KG1 (cell line): ENCODE measurements at places on chromosomes 3 and 15.
A peak's percentile ranks its signal among the peaks of the same experiment; 100 is the strongest.

DNA sequence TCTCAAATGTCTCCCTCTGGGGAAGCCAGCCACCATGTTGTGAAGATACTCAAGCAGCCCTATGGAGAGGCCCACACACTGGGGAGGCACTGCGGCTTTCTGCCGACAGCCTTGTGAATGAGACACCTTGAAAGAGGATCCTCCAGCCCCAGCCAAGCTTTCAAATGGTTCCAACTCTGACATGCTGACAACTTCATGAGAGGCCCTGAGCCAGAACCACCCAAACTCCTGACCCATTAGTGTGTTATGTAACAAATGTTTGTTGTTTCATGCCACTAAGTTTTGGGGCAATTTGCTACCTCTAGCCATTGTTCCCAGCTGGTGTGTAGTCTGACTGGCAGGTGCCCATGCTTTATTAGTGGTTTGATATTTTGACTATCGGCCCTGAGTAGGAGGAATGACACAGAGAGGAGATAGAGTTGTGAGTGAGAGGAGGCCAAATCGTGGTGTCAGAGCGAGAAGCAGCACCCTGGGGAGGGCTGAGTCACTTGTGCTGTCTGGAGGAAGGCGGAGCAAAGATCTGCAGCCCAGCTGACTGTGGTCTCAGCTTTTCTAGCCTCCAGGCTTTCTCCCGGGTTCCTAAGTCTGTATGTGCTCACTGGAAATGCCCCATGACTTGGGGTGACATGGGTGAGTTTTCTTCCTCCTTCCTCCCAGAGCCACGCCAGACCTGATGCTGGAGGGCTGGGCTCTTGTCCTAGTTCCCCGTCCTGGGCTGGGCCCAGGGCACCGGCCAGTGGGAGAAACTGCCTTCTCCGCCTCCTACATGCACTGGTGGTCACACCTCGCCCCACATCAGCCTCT is 56.7 kb upstream of the BLM start:
- no peak for DNase-seq

- DNase-seq: no peak
These were observed 396.6 kb downstream of the RBMS3 start for GRCh38 chr3:29677421-29677820.

DNA sequence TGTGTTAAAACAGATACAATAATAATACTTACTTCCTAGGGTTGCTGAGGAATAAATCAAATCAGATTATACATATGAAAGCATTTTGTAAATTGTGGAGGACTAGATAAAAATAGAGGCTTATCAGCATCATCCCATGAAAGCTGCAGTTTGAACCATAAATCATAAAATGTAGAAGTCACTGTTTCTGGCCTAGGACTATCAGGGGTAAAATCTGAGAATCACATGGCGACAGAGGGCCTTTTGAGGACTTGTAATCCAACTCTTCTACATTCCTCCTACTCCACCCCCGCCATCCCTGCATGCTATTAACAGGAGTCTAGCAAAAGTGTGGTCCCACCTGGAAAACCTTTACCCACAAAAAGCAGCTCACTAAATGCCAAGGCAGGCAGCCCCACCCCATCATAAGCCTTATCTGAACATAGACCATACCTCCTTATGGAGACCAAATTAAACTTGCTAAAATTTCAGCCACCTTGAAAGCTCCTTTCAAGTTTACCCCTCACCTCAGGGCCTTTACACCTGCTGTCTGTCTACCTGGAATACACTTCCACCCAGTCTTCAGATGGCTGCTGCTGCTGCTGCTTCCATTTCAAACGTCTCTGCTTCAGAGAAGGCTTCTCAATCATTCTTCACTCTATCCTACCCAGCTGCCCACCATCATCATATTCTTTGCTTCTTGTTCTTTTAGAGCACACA is 11.5 kb downstream of the MB21D2 start:
- no peak for DNase-seq

DNA sequence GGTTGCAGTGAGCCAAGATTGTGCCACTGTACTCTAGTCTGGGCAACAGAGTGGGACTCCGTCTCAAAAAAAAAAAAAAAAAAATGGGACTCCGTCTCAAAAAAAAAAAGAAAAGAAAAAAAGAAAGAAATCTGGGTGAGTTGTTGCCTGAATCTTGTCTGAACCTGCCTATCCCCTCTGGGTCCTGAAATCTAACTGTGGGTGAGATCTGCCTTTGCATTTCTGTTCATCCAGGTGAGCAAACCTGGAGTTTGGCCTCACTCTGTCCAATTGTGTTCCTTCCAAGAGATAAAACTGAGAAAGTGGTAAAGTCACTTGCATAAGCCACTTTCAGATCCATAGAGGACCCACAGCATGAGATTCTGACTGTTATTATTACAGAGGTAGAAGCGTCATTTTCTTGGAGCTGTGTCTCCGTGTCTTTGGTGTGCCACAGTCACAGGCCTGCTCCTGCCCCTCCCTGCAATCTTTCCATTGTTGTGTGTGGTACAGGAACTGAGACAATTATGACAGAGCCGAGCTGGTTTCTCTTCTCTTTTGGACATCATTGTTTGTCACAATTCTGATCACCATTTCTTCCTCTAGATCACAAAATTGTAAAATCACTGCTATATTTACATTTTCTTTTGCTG is 235.9 kb downstream of the LPP start:
- no peak for DNase-seq

GRCh38 chr3:105448338-105448982 is 81.8 kb downstream of the ALCAM start:
- no peak for DNase-seq

DNA sequence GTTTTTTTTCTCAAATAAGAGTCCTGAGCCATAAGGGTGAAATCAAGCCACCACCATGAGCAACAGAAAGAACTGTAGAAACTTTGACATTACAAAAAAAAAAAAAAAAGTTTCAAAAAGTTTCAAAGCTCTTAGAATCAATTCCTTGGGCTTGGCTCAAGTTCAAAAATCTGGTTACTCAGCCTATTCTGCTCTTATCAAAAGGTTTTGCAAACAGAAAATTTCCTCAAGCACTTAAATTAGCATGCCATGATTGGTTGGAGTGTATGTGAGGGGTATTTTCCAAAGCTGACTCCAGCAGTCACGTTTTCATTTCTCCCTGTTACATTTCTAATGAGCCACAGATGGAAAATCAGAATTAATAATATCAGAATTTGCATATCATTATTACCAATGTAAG is 12.1 kb upstream of the PEX5L start:
- DNase-seq: no peak

DNA sequence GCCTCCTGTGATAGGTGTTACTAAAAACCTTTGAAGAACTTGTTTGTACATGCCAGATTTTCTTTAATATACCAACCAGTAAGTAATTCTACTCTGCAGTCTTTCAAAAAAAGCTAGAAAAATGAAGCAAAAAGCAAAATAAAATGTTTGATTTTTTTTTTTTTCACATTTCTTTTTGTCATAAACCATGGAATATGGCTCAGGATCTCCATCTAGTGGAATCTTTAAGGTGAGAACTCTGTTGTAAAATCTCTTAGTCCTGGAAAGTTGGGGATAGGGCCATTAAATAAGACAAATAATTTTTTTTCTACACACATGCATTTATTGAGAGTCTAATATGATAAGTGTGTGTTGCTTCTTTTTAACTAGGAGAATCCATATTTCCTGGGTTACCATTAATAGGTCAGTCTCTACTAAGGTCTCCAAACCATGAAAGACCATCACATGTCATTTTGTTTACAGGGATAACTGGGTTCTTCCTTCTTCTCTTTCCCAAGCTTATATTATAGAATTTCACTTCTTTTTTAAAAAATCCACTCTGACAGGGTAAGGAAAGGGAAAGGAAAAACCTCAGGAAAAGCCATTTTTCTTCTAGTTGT is 84.6 kb downstream of the SLC9A9 start:
- no peak for DNase-seq

GRCh38 chr3:58868097-58868779 is 181.6 kb downstream of the CFAP20DC start:
- peak; percentile 25 for DNase-seq

DNA sequence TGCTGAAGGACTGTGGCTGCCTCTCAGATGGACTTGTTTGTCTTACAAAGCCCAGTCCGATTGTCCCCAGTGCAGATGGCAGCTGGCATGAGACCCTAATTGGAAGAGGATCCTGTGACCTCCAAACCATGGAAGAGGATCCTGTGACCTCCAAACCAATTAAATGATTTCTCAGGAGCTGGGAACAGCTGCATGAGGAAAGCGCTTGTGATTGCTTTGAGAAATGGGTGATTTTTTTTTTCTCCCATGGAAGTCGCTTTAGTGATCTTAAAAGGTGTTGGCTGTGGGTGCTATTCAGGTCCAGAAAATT is 68.4 kb upstream of the LARS2 start:
- DNase-seq: no peak

DNA sequence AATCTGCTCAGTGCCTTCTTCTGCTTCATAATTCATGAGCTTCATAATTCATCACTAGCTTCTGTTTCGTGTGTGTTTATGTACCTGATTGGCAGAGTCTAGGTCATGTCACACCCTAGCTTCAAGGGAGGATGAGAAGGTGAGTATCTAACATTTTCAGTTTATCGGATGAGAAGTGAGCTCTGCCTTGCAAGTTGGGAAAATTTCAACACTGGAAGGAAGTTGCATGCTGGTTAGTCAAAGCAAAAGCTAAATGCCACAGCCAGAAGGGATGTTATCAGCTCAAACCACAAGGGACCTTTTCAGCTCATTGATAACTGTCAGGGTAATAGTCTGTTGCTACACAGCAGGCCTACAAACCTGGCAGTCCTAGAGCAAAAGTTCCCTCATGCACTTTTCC is 7.3 kb upstream of the TNFSF10 start:
- no peak for DNase-seq

DNA sequence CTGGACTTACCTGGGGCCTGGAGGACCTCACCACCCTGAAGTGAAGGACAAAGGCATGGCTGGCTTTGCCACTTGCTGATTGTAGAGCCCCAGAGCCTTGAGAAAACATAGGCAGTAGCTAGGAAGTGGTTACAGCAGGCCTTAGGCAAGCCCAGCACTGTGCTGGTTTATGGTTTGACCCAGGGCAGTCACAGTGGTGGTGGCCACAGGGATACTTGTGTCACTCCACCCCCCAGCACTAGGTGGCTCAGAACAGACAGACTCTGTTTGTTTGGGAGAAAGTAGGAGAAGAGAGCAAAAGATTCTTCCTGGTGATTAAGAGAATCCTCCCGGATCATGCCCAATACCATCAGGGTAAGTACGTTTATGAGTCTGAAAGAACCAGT is 13.2 kb upstream of the COL8A1 start:
- no peak for DNase-seq

DNA sequence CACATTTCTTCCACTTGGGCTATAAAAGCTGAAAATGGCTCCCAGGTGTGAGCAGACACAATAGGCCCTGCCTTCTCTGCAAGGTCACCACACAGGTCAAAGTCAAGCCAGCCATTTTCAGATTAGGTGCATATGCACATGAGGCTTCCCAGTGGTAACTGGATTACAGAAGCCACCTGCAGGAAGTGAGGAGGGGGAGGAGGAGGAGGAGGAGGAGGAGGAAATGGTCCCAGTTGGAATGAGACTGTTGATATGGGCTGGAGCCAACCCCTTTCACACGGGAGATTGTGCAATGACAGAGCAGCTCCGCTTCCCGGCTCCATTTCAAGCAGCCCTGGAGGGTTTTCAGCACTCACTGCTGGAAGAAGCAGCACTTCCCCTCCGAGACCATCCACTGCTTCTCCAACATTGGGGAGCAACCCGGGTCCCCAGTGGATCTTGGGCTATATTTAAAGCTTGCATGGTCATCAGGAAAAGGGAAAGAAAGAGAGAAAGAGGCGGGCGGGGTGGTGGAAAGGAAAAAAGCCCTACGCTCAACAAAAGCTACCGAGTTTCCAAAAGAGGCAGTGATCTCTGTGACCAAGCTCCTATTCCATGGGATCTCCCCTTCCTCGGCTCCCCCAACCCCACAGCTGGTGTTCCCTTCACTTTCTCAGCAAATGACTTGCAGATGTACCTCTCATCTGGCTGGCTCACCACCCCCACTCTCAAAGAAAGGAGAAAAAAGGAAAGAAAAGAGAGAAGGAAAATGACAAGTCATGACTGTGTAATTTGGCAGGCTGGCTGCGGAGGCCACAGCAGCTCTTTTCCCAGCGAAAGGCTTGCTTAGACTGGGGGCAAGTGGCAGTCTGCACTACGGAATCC is 58.3 kb downstream of the LRIG1 start:
- DNase-seq: no peak

GRCh38 chr3:62835554-62836236 is 39.5 kb downstream of the CADPS start:
- no peak for DNase-seq

- DNase-seq: no peak
These were observed 5.3 kb downstream of the TUBGCP4 start for GRCh38 chr15:43376017-43376705.

GRCh38 chr3:13277860-13278531 is 142.1 kb downstream of the NUP210 start:
- DNase-seq: no peak

- no peak for DNase-seq
These were observed 4.3 kb upstream of the CCR4 start for GRCh38 chr3:32946973-32947788.

GRCh38 chr15:101390462-101390861 is 95.4 kb upstream of the SNRPA1 start:
- no peak for DNase-seq

GRCh38 chr3:64873400-64873799 is 185.6 kb upstream of the ADAMTS9 start:
- no peak for DNase-seq

DNA sequence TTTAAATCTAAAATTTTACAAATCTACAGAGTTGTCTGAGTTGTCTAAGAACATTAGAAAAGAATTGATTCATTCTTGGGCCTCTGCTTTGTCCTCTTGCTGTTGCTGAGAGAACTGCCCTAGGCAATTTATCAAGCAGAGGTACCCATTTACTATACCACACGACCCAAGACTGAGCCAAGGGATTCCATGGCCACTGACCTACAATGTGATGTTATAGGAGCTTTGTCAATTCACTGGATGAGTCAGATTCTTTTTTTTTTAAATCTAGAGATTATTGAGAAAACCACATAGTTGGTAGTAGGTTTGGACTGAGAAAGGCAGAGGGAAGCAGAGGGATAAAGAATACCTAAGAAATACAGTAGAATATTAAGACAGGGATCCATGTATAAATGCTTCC is 55.3 kb downstream of the TRAT1 start:
- DNase-seq: no peak

- DNase-seq: peak; percentile 15
These were observed 9.6 kb downstream of the EMC3 start for GRCh38 chr3:9976721-9977709.

DNA sequence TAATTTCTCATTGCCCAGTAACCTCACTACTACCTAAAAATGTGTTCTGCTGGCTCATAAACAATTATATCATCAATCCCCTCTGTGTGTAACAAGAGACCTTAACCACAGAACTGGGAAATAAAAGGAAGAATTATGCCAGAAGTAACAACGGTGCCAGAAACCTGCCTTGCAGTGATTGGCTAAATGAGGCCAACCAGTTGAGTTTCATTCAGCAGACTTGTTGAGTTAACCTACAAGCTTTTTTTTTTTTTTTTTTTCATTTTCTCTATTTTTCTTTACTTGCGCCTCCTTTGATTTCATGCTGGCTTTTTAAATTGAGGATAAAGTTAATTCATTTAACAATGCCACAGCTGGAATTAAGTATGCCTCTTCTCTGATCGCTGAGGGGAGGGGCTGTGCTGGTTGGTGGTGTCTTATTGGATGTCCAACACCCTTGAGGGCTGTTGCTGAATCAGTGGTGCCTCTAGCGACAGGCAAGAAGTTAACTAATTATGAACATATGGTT is 30.0 kb upstream of the GMNC start:
- DNase-seq: no peak
